Stimulated activated CD8-positive, alpha-beta memory T cell treated with anti-CD3 and anti-CD28 coated beads, Interleukin-4, amount 100 ng/mL, for 1 hour (primary cell): ENCODE measurements at places on chromosomes 7 and 10.

DNA sequence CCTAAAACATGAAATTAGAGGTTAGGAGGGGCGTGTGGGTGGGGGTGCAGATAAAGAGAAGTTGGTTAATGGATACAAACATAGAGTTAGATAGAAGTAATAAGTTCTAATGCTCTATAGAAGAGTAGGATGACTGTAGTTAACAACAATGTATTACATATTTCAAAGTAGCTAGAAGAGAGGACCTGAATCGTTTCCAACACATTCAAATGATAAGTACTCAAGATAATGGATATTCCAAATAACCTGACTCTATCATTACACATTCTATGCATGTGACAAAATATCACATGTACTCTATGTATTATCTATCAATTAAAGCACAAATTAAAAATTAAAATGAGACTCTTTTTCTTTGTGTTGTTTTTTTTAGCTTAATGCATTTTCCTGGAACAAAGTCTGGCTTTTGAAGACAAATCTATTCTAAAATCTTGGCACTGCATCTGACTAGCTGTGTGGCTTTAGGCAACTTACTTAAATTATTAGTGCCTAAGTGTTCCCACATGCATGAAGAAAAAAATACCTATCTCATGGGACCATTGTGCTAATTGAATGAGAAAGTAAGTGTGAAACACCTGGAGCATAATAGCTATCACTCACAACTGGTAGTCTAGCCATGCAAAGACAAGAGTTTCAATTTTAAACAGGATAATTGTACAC is 75.7 kb downstream of the SEMA3C start:
- no peak for DNase-seq

- DNase-seq: no peak
Observed at GRCh38 chr7:42192066-42192465, 44.9 kb downstream of the GLI3 start.

- no peak for DNase-seq
Observed at GRCh38 chr7:20825555-20825954, 38.9 kb upstream of the SP8 start.

DNA sequence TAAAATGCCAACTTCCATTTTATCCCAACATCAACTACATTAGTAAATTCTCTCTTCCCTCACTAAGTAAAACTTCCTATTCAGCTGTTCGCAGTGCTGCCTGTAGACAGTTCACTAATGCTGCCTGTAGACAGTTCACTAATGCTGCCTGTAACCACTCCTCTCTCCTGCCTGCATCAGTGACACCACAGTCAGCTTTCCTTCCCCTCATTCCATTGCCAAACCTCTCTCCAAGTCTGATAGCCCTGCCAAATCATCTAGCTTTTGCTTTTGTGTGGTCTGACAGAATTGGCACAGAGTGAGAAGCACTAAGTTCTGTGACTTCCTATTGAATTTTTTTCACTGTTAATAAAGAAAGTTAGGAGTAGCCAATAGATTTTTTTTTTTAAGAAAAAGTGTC is 43.0 kb upstream of the MACC1 start:
- no peak for DNase-seq

DNA sequence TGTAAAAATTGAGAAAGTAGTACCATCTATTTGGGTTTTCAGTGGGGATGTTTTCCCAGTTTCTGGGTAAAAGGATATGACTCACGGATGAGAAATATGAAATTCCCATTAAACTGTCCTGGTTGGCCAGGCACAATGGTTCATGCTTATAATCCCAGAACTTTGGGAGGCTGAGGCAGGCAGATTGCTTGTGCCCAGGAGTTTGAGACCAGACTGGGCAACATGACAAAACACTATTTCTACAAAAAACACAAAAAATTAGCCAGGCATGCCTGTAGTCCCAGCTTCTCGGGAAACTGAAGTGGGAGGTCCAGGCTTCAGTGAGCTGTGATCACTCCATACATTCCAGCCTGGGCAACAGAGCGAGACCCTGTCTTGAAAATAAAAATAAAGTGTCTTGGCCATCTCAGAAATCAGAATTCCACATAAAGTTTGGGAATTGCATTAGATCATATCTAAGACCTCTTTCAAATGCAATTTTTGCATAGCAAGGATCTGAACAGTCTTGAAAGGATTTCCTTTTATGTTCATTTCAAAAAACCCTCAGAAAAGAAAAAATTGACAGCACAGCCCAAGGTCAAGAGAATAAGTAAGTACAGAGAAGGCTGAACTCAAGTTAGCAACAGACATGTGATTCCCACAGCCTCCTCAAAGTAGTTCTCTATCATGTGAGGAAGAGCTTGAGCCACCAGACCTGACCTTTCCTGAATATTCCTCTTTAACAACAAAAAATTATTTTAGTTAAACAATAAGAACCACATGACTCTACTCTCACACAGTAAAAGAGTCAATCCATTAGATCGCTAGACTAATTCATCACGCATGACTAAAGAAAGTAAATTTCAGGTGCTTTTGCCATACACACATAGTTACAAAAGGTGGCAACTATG is 141.5 kb upstream of the CAV2 start:
- DNase-seq: no peak

GRCh38 chr10:124997771-124998623 is 56.1 kb downstream of the ZRANB1 start:
- no peak for DNase-seq

- DNase-seq: no peak
Observed at GRCh38 chr7:157519246-157519645, 182.4 kb downstream of the DNAJB6 start.

- DNase-seq: no peak
Observed at GRCh38 chr10:47285381-47286115, 14.4 kb upstream of the GDF10 start.

- DNase-seq: no peak
Observed at GRCh38 chr7:30168835-30169573, 34.2 kb downstream of the MTURN start.

DNA sequence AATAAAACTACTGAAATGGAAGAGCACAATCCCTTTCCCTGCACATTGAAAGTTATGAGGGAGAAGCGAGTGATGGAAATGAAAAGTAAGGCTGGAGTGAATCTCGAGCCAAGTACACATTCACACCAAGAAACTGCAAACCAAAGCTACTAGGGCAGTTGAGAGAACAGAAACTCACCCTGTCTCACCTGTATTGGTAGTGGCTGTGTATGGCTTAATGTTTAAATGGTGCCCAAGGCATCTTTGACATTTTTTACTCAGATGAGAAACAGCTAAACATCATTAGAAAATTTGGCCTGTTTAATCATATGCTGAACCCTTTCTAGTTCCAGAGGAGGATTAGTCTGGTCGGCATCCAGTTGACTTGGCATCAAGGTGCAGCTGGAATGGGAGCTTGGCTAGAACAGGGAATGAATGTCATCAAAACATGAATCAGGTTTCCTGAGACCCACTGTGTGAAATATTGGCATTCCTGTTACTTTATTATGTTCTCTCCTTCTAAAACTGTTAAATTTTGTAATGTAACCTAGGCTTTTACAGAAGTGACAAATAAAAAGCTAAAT is 840.8 kb downstream of the GRM8 start:
- no peak for DNase-seq

GRCh38 chr10:44636625-44637024 is 251.7 kb upstream of the CXCL12 start:
- DNase-seq: no peak

DNA sequence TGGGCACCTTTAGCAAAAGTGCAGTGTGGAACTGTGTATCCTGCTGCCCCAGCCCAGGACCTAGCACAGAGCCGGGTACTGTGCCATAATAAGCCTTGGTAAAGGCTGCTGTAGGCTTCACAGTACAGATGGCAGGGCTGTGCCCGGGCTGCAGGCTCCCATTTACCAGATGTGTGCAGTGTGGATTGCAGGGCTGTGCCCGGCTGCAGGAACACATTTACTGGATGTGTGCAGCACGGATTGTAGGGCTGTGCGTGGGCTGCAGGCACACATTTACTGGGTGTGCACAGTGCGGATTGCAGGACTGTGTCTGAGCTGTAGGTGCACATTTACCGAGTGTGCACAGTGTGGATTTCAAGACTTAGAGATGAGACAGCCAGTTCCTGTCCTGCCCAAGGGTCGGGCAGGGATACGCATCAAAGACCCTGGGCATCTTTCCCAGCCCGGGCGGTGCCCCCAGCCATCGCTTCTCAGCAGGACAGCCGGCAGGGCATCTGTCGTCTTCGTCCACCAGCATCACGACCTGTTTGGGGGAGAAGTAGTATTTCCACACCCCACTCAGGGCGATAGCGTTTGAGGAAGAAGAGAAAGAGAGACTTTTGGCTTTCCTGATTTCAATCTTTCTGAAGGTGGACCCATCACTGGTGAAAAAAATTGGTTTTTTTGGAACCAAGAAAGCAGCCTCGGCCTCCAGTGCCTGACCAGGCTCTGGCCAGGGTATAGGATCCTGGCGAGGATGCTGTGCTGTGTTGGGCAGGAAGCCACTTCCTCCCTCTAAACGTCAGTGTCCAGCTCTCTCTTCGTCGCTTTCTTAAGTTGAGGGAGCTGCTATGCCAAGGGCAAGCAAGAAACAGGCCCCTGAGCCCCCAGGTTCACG is 180.8 kb downstream of the CUX1 start:
- no peak for DNase-seq

- DNase-seq: no peak
Observed at GRCh38 chr7:30596721-30597120, 2.0 kb downstream of the GARS1 start.

- no peak for DNase-seq
Observed at GRCh38 chr10:120657371-120657770, 193.8 kb upstream of the WDR11 start.

GRCh38 chr7:158443688-158444483 is 143.7 kb downstream of the PTPRN2 start:
- DNase-seq: no peak

GRCh38 chr7:39667341-39667923 is 44.1 kb downstream of the RALA start:
- DNase-seq: no peak

DNA sequence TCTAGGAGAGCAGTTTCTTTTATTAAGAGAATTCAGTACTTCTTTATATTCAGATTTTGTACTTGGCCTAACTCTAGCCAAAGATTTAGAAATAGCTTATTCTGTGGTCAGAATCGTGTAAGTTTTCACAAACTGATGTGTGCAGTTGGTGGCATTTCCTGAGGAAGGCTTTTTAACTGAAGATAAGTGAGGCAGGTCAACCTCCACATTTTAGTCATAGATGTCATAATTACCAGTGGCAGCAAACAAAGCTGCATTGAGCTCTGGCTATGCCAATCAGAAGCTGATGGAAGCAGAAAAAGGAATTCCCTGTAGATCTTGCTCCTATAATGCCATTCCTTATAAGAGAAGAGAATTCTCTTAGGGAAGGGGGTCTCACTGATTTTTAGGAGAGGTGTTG is 141.3 kb upstream of the SP8 start:
- no peak for DNase-seq

DNA sequence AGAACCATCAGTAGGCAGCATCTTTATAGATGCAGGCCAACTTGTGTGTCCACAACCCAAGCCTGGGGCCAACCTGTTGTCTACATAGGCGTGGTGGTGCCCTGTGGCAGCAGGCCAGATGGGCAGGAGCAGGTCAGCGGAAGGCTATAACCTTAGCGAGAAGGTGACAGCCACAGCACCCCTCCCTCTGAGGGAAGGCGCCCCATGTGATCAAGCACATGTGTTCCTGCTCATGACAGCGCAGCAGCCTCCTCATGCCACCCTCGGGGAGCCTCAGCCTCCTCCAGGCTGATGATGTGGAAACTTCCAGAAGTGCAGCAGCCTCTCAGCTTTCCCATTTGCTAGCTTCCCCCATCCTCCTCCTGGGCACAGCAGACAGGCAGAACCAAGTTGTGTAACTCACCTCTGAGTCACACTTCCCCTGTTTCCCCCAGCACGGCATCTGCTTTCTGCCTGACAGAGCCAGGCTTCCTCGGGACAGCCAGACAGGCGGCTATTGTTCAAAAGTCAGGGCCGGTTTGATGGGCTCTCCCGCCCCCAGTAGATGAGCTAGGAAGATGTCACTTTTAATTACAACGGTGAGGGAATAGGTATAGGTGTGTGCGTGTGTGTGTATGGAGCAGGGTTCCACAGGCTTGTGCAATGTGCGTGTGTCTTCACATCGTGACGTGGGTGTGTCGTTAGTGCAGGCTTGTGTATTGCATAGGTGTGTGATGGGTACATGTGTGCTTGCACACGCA is 312.0 kb upstream of the ZMIZ1 start:
- no peak for DNase-seq

- no peak for DNase-seq
Observed at GRCh38 chr10:9301148-9301547, 1246.7 kb downstream of the GATA3 start.

DNA sequence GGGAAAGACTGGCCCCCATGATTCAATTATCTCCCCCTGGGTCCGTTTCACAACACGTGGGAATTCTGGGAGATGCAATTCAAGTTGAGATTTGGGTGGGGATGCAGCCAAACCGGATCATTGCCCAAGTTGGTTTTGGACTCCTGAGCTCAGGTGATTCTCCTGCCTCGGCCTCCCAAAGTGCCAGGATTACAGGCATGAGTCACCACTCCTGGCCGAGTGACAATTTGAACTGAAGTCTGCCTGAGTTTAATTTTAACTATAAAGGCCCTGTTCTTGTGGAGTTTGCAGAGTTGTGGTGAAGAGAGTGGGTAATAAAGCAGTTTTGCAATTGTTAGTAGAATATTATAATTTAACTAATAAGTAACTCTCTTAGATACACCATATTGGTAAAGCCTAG is 78.3 kb downstream of the GALNT17 start:
- no peak for DNase-seq

- no peak for DNase-seq
Observed at GRCh38 chr7:137657476-137658189, 189.1 kb downstream of the DGKI start.

GRCh38 chr10:125041856-125042506 is 100.1 kb downstream of the ZRANB1 start:
- DNase-seq: no peak

DNA sequence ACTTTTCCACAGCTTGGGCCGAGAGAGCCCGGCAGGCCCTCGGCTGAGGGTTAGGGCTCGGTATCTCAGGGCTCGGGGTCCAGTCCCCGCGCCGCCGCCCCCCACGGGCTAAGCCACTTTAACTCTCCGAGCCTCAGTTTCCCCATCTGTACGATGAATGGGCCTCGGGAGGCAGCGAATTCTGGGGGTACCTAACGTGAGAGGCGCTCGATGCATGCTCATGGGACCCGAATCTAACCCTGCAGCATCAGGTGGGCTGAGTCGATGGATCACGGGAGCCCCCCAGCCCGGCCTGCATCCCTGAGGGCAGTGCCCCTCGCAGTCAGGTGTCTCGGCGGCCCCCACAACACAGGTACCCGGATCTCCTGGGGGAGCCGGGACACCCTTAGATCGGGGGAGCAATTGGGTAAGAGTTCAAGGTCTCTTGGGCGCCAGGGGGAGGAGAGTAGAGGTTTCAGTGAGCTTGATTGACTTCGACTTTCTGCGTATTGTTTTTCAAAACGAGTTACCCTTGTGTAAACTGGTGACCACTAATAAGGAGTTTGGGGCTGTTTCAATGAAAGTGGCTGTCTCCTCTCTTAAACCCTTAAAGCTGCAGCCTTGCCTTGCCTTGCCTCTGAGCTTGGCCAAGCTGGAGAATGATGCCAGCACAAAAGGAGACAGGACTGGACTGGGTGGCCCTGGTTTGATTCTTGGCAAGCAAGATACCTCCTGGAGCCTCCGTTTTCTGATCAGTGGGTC is 631 bp downstream of the POR start:
- no peak for DNase-seq

- no peak for DNase-seq
Observed at GRCh38 chr7:111605246-111605645, 43.0 kb upstream of the IMMP2L start.
